Sigmoid colon (tissue), 7 donors: ENCODE measurements at places on chromosomes 12 and 14. TPM values are rescaled to one million over a fixed set of nuclear protein-coding genes. Genes with fewer than 3 reads are reported as not detected.

GRCh38 chr12:47224563-47225133 lies 144.9 kb upstream of the AMIGO2 start:
- no peak for DNase-seq

SERPINA1 gene
- 6.4 TPM for total RNA-seq

GRCh38 chr12:5166976-5167375 lies 123.3 kb downstream of the KCNA5 start:
- DNase-seq = no peak

- no peak for DNase-seq
Observed at GRCh38 chr12:56931474-56931978, 2.7 kb downstream of the SDR9C7 start.

- DNase-seq = no peak
Observed at GRCh38 chr12:116159593-116160200, 117.8 kb downstream of the MED13L start.

AKAP3 gene
- total RNA-seq = 0.99 TPM

JPH4 gene
- 0.82 TPM for total RNA-seq

EFS gene
- 19.9 TPM for total RNA-seq

DNA sequence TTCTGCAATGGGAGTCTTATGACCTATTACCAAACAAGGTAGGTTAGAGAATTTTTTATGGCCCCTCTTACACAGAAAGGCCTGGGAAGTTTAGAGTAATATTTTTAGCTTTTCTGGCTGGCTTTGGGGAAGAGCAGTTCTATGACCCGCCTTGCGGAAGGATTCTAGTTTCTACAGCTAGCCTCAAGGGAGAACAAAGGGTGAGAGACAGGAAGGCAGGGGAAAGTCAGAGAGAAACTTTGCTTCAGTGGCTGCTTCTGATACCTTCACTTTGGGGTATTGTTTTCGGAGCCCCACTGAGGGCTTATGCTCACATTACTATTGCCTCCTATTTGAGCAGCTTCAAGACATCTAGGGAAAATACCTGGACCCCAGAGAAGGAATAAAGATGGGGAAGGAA lies 80.7 kb upstream of the NUDT4 start:
- no peak for DNase-seq

DNA sequence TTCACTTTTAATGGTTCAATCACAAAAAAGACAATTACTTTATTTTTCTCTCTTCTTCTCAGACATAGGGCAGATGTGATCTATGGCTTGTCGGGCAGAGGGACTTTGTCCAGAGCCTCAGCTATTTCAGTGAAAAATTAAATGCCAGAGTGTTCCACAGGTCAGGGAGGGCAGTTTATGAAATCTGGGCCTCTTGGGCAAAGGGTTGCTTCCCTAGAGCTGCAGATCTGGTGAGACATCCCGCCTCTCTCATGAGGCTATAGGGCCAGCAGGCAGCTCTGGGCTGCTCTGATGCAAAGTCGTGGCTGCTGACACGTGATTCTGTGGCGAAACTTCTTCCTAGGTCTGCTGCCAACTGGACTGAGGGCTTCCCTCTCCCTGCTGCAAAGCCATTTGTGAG lies 6.0 kb downstream of the CLMN start:
- peak; percentile 92 for DNase-seq

SUSD6 gene
- 13.9 TPM for total RNA-seq

CDKN3 gene
- 1.1 TPM for total RNA-seq

- no peak for DNase-seq
Observed at GRCh38 chr12:99093166-99093565, 448.1 kb downstream of the APAF1 start.

DNA sequence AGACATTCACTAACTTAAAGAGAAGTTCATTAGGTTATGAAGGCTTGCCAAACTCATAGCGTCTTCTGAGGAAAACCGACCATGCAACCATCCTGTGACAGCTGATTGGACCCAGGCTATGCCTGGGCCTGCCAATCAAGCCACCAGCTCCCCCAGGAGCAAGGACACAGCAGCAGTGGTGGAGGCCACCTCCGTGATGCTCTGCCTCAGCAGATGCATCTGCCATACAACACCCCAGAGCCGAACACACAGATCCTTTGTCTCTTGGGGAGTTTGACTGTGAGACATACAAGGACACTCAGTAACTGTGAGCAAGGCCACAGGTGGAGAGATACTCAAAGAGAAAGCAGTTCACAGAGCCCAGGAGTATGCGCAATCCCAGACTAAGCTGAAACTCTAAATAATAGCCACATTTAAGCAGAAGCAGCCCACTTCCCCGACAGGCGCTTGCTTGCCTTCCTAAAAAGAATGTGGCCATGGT lies 10.0 kb upstream of the CNIH1 start:
- DNase-seq = no peak

DNA sequence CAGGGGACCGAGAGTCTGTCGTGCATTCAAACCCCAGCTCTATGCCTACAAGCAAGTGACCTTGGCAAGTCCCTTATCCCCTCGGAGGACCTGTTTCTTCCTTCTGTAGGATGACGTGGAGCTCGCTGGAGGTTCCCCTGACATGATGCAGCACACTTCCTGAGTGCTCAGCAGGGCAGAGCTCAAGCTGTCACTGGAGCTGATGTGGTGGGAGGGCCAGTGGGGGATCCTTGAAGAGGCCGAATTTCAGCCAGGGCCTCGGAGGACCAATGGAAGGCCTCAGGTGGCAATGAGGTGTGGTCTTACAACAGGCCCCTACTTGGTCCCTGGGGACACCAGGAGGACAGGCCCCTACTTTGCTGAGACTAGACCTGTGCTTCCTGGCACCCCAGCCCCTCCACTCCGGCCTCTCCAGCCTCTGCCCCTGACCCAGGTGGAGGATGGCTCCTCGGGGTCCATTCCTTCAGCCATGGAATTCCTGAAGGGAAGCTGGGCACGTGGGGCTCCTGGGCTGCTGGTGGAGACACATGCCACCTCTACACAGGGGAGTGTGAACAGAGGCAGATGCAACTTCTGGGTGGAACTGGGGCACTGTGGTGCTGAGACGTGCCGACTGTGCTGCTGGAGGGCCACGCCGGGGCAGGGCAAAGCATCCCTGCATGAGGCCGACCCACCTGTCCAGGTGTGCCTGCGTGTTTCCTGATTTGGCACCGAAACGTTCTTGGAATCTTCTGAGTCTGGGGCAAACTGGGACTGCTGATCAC lies 18.7 kb upstream of the KIF26A start:
- no peak for DNase-seq

- DNase-seq = no peak
Observed at GRCh38 chr12:57096099-57096572, 7.2 kb downstream of the NAB2 start.

FAM186B gene
- 0.54 TPM for total RNA-seq

- DNase-seq = no peak
Observed at GRCh38 chr12:26122061-26122680, 2.7 kb downstream of the BHLHE41 start.

FGD6 gene
- total RNA-seq = 47.4 TPM

DNA sequence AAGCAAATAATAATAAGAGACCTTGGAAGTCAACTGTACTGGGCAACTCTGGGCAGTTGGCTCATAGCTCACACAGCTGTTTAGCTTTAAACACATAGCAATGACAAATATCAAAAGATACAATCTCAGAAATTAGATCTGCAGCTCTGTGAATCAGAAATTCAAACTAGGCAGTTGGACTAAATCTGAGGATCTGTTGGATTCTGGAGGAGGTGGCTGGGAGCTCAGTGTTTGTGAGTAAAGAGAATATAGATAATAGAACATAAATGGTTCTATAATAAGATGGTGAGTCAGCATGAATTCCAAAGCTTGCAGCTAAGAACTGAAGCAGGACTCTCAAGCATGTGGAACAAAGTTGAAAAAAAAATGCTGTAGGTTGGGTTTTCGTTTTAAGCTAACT lies 1949.4 kb upstream of the SEL1L start:
- DNase-seq = no peak

GRCh38 chr14:62002642-62003041 lies 240.4 kb downstream of the SNAPC1 start:
- DNase-seq = no peak

KRT81 gene
- not detected for total RNA-seq

DNA sequence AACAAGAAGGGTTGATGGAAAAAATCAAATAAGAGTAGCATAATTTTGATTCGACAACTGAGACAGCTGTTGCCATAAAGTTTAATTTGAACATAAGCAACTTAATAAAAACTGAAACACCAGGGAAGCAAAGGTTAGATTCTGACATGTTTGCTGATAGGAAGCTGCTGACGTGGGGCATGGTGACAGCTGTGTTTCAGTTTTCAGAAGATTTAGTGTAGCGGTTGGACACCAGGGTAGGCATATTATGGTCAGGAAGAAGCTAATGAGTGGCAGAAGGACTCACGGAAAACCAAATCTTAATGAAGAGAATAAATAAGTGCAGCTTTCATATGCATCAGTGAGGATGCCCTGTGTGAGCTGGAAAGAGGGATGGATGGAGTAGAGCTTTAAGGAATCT lies 336.7 kb upstream of the RPL10L start:
- DNase-seq = no peak

- DNase-seq = no peak
Observed at GRCh38 chr14:101791919-101792572, 30.5 kb downstream of the PPP2R5C start.

- no peak for DNase-seq
Observed at GRCh38 chr12:15393037-15393436, 70.7 kb downstream of the PTPRO start.

DNA sequence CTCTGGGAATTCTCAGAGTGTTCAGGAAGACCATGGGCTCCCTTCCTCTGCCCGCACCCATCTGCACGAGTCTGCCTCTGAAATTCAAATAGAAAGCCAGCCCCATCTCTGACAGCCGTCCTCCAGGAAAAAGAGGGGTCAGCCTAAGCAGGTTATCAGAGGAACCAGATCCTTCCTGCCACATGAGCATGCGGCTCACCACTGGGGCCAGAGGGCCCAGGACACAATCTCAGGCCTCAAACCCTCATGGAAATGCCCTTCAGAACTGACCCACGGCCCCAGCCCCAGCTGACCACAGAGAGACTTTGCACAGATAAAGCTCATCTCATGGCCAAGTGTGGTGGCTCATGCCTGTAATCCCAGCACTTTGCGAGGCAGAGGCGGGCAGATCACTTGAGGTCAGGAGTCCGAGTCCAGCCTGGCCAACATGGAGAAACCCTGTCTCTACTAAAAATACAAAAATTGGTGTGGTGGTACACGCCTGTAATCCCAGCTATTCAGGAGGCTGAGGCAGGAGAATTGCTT lies 23.2 kb downstream of the PXN start:
- no peak for DNase-seq

GPRC5A gene
- 11.4 TPM for total RNA-seq

DNA sequence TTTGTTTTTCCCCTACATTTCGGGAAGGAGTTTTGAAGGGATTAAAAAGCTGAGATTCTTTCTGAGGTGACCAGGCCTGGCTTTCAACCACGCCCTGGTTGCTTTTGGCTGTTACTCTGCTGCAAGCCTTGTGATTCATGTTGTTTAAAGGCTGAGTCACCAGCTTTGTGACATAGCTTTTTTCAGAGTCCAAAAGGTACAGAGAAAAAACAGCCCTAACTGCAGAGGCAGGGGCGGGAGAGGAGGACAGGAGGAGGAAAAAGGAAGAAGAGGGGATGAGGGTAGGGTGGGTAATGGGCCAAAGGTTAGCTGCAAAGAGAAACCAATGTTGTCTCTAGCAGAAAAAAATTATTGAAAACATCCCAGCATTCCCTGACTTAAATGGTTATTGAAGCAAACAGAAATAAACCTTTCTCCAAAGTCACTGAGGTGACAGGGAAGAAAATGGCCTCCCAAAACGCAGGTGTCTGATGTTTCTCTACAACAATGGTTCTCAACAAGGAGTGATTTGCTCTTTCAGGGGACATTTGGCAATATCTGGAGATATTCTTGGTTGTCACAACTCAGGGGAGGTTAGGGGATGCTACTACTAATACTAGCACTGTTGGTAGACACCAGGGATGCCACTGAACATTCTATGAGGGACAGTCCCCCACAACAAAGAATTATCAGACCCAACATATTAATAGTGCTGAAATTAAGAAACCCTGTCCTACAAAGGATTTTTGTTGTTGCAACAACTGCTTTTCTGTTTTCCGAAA lies 2.1 kb upstream of the UBC start:
- peak; percentile 92 for DNase-seq

SERPINA10 gene
- not detected for total RNA-seq

TSPAN19 gene
- total RNA-seq = not detected

APOF gene
- total RNA-seq = not detected

GRCh38 chr14:73223049-73223448 lies 14.3 kb upstream of the PAPLN start:
- no peak for DNase-seq

LIN7A gene
- 10.7 TPM for total RNA-seq

GRCh38 chr12:65611396-65611795 lies 212.9 kb upstream of the HMGA2 start:
- DNase-seq = no peak

- no peak for DNase-seq
Observed at GRCh38 chr14:105479431-105480158, 5.0 kb downstream of the CRIP2 start.

INSM2 gene
- total RNA-seq = not detected

DNA sequence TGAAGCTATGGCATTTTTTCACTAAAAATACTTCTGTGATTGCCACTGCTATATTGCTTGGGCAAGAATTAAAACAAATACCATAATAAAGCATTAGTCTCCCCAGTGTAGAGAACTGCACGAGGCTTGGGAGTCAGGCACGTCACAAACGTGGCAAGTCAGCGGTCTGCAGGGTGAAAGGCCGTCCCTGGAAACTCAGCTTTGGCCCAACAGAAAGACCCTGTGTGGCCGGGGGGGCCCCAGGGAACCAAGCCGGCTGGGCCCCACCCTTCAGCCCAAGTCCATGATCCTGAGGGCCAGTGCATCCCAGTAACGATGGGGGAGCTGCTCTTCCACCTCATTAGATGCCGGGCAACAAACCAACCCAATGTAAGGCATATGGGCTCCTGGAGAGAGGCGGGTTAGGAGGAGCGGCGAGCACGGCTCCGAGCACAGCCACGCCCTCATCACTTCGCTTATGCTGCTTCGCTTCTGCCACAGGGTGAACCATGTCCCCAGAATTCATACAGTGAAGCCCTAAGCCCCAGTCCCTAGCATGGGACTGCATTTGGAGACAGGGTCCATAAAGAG lies 50.9 kb upstream of the GPR68 start:
- no peak for DNase-seq

DNA sequence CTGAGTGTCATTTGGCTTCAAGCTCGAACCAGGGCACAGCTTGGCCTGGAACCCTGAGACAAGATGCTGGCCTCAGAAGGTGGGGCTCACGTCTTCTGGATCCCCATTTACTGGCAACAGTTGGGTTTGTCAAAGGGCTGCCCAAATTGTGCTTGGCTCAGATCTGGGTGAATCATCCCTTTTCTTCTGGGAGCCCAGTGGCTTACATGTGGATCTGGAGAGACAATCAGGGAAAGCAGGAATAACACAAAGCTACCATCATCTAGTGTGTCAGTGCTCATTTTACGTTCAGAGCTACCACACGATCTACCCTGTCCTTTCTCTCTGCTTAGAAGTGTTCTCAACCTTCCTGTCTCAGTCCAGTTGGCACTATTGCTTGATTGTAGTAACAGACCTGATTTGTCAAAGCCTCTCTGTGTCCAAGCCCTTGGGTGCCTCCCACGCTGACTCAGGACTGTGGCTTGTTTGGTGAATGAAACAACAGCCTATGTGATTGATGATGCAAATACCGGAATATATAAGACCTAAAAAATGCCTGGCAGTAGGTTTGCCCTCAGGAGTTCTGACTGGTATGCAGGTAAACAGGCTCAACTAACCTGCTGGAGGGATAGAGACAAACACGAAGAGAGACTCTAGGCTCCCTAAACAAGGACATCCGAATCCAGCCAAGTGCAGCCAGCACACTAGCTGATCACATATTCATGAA lies 974.3 kb downstream of the VRK1 start:
- DNase-seq = no peak
